ENCODE measurements at places on chromosomes 4 and X.

- no peak for DNase-seq
Measured at GRCh38 chrX:86237482-86237881, 89.2 kb downstream of the DACH2 start.

- DNase-seq = peak; percentile 21
Measured at GRCh38 chr4:83266689-83267088, 17.9 kb downstream of the COQ2 start.

DNA sequence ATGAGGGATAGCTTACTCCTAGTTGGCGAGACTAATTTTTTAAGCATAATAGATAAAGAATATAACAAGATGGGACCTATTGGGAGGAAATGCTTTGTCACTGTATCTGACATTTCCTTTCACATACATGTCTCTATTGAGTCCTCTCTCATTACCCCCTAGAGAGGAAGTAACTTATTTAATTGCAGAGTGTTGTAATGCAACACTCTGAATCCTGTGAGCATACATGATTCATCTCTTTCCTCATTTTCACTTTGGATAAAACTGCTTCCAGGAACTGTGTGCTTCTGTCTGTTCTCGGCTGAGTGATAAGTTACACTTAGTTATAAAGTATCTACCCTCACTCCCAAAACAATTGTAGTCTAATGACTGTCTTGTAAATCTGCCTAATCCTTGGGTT is 266.1 kb upstream of the ANXA10 start:
- peak; percentile 36 for DNase-seq

DNA sequence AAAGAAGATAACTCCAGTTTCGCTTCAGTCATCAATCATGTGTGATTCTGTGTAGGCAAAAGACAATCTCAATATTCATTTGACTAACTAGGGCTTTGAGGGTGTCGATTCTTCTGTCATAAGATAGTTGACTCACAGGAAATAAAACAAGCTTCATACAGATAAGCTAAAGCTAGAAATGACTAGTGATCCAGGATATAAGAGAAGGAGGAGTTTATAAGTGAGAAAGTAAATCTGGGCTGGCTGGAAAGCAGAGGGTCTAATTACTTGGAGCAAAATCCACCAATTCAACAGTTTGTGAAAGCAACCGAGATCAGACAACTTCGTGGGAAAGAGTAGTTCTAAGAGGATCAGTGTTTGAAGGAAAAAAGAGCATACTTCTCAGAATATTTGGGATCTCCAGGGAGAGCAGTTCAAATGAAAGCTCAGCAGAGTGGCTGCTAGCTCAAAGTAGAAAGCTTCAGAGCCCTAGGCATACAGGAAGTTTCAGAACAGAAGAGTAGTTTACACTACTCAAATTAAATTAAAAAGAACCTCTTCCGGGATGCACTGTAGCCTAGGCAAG is 429.3 kb downstream of the INPP4B start:
- DNase-seq = peak; percentile 47

DNA sequence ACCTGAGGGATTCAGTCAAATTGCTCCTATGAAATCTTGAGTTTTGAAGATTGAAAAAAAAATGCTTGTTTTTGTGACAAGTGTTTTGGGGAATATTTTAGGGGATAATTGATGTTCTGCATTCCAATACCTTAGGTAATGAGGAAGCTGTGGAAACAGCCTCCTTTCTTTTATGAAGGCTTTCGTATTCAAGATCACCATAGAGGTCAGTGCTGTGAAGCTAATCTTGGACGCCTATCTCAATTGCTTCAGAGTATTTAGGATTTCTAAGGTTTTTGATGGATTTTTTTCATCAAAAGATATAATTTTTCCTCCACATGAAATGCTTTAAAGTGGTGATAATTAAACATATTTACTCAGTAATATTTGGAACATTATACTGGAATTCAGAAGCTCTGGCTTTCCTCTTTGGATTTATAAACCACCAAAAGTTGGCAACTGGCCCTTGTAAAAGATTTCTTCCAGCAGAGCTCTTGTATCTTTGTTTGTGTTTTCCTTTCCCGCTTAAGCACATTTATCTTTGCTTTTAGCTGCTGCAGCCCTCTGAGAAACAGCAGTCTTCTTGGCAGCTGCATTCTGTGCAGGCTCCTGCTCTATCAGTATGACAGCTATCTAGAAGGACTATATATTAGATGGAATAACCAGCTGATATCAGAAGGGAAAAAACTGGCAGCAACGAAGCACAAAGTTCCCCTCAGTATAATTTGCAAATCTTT is 63.7 kb downstream of the HMGB2 start:
- peak; percentile 53 for DNase-seq

- peak; percentile 39 for DNase-seq
Measured at GRCh38 chr4:15327311-15328298, 100.2 kb upstream of the C1QTNF7 start.

GRCh38 chrX:153726286-153727122 is 1.8 kb downstream of the ABCD1 start:
- peak; percentile 34 for DNase-seq

DNA sequence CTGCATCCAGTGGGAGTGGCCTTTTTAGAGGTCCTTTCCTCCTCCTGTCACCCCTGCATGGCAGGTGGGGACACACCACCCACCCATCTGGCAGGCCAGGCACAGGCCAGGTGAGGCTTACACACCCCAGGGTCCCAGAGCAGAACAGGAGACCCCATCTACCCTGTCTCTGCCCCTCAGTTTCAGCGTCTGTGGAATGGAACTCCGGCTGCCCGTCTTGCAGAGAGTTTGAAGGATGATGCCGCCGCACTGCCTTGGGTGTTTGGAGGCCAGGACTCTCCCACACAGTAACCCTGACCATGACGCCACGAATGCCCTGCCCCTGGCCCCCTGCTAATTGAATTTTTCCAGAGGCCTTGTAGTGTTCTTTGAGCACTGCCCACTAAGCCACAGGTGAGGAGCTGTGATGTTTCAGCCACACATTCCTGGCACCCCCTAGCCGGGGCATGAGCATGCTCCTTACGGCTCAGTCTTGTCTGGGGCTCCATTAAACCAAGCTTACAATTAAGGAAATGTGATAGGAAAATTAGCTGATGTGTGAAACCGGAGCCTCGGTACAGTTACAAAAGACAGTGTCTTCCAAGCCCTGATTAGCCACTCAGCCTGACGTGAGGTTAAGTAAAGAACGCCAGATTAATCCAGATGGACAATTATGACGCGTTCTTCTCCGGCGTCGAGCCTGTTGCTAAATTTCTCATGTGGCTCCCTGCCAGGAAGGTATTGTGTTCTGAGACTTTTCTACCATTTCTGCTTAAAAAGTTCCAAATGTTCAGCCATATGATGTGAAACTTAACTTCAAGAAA is 39.3 kb downstream of the HMX1 start:
- DNase-seq = peak; percentile 11

DNA sequence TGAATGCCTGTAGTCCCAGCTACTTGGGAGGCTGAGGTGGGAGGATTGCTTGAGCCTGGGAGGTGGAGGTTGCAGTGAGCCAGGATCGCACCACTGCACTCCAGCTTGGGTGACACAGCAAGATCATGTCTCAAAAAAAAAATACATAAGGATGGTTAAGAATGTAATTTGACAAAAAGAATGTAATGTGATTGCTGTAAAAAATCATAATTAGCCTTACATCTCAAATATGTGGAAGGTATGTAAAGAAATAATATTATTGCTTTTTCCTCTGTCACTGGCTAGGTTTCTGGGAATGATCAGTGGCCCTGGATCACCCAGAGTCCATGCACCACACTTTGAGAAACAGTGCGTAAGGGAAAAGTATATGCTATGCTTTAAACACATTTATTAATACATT is 106.1 kb upstream of the C1GALT1C1 start:
- DNase-seq = no peak

- DNase-seq = no peak
Measured at GRCh38 chr4:41517747-41518146, 20.2 kb upstream of the LIMCH1 start.

DNA sequence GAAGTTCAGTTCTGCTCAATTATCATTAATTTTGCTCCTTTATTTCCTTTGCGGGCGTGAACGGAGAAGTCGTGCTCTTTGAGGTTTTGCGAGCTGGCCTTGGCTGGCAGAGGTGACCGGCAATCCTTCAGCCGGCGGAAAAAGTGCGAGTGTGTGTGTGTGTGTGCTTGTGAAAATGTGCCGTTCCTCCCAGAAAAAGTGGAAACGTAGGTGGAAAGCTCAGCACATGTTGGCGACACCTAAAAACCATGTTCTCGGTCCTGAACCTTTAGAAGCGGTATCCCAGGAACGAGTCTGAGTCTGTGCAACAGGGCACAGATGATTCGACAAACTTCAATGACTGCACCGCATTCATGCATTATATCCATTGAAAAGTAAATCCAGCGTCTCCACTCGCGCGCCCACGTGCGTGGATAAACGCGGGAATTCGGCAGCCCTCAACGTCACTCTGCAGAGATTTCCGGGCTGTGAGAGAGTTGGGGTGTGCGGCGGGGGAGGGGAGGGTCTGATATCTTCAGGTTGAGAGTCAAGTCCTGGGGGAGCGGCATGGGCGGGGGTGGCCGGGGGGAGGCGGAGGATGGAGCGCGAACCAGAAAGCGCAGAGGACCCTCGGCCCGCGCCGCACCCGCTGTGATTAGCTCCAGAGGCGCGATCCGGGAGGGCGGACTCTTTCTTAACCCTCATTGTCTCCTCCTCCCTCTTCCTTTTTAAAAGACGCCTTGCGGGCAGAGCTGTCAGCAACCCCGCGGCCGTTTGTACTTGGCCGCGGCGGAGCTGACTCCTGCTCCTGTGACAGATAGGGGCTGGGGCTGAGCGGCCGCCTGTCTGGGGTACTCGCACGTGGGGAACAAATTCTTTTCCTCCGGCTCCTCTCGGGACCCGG is at the start of gene SHISA3:
Gene SHISA3 (plus strand): TSS at position 737 of the 883 bp plus-strand sequence. CDS start 569 bp downstream, outside the sequence.
- DNase-seq = peak; percentile 52

- DNase-seq = no peak
Measured at GRCh38 chr4:102493794-102494193, 7.4 kb upstream of the NFKB1 start.

- DNase-seq = peak; percentile 36
Measured at GRCh38 chr4:38868059-38868960, 704 bp downstream of the FAM114A1 start.

GRCh38 chr4:98341309-98341708 is 80.1 kb downstream of the RAP1GDS1 start:
- peak; percentile 45 for DNase-seq

DNA sequence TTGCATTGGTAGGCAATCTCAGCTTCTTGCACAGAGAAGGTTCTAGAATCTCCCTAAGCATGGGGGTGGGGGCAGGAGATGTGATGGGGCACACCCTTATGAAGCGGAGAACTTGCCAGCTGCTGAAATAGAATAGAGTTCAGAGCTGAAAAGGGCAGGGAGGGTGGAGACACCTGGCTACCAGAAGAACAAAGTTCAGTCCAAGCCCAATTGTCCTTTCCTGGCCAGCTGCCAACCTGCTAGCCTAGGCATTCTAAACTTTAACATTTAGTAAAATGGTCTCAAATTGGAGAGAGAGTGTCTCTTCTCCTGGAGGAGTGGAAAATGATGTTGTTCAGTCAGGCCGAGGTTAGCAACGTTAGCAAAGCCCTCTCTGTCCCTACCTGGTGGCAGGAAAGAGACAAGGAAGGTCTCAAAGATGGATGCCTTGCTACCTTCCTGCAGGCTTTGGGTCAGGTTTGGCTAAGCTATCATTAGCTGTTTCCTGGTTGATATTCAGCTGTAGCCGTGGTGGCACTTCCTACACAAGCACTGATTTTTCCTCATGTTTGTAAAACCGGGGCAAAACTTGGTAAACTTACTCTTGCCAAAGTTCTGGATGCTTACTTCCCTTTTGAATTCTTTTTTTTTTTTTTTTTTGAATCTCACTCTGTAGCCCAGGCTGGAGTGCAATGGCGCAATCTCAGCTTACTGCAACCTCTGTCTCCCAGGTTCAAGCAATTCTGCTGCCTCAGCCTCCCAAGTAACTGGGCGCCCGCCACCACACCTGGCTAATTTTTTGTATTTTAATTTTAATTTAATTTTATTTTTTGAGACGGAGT is 34.7 kb upstream of the NYX start:
- no peak for DNase-seq

DNA sequence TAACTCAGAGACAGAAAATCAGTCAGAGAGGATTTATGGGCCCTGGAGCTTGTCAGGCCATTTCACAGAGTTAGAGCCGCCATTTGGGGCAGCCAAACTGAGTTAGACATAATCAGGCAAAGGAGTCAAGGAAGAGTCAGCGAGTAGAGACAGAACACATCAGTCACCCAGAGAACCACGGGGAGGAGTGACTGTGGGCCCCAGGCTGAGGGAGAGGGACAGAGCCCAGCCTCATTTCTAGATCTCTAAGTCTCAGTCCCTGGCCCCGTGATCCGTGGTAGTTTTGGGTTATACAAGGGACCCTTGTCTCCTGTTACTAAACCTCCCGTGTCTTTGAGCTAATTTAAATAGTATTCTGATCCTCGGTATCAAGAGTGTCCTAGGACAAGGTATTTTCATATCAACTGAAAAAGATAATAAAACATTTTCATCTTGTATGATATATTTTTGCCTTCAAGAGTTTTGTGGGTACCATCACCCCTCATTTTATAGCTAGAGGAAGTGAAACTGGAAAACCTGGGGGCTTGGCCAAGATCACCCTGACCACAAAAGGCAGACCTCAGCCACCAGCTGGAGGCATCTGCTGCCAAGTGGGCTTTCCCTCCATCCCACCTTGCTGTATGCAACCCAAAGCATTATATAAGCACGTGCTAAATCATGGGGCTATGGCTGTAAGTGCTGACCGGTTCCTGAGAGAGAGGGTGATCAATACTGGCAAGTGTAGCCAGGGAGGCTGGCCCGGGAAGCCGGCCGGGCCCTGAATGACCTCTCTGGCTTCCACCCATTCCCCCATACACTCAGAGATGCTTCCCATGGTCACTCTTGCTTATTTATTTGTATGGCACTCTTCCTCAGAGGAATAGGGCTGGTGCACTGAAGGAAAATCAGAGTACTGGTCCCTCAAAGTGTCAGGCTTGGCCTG is 204.1 kb downstream of the BCOR start:
- DNase-seq = no peak

DNA sequence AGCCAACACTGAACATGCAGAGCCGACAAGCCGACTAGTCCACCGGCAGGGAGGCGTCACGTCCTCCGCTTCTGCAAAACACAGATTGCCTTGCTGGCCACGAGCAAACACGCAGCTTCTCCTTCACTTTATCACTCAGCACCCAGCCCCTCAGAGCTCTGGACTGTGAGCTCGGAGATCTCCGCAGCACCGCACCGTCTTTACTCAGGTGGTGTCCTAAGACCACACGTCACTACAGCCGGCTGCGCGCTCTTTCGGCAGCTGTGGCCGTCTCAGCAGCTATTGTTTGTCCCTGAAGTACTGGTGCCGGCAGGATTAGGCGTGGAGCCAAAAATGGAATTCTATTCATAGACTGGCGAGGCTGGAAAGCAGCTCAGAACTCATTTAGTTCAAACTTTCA is 72.0 kb downstream of the FAT1 start:
- peak; percentile 21 for DNase-seq

GRCh38 chrX:138754861-138755260 is 43.3 kb upstream of the FGF13 start:
- no peak for DNase-seq

- DNase-seq = no peak
Measured at GRCh38 chr4:61882381-61882780, 682.3 kb downstream of the ADGRL3 start.
